Stimulated activated CD4-positive, alpha-beta T cell treated with anti-CD3 and anti-CD28 coated beads, TNF-alpha, amount 100 ng/mL, for 24 hours (primary cell): ENCODE measurements at places on chromosomes 4 and X.

GRCh38 chrX:6644411-6644810, 109.5 kb upstream of the VCX3A start:
- no peak for DNase-seq

- no peak for DNase-seq
These were observed 41.6 kb upstream of the HMX1 start for GRCh38 chr4:8913121-8913857.

GRCh38 chr4:16122784-16123183, 39.0 kb upstream of the PROM1 start:
- peak; percentile 3 for DNase-seq

DNA sequence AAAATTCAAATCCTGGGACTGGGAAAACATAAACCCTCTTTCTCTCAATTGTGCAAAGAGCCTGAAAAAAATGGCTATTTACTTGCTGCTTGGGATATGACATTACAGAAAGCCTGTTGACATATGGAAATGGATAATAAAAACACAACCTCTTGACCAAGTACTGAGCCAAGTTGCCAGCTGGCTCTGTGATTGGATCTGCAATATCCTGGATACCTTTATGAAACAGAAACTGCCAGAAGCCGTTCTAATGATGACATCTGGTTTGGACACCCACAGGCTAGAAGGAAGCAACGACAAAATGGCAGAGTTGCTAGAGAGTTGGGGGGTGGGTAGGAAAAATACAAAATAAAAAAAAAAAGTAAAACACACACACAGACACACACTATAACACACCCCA, 481.4 kb downstream of the FAT4 start:
- DNase-seq = no peak

- no peak for DNase-seq
These were observed 103.3 kb upstream of the RASGEF1B start for GRCh38 chr4:81574991-81575390.

GRCh38 chrX:1224954-1225353, 12.5 kb upstream of the CRLF2 start:
- DNase-seq = no peak

DNA sequence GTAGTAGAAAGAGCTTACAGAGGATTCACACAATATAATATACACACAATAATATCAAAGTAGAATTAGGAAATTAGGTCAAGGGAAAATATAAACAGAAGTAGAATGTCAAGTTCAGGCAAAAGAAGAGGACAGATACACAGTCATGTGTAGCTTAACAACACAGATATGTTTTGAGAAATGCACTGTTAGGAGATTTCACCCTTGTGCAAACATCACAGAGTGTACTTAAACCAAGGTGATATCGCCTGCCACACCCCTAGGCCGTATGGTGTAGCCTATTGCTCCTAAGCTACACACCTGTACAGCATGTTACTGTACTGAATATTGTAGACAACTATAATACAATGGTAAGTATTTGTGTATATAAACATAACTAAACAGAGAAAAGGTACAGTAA, 110.0 kb upstream of the EDNRA start:
- DNase-seq = no peak

- DNase-seq = no peak
These were observed 233.2 kb downstream of the EPHA5 start for GRCh38 chr4:65437102-65437501.

- no peak for DNase-seq
These were observed 315.7 kb downstream of the FBXW7 start for GRCh38 chr4:152220201-152220666.

- peak; percentile 51 for DNase-seq
These were observed at the start of gene GDI1 for GRCh38 chrX:154436983-154437752. TSS of gene GDI1 (plus strand) at chrX:154437154. CDS start at chrX:154437255, 101 bp downstream.

- no peak for DNase-seq
These were observed 12.0 kb downstream of the RPS6KA6 start for GRCh38 chrX:84175958-84176357.

GRCh38 chr4:164383358-164384220, 370.3 kb upstream of the SMIM31 start:
- DNase-seq = no peak

- no peak for DNase-seq
These were observed 310.0 kb downstream of the PDHA2 start for GRCh38 chr4:96149894-96150293.

DNA sequence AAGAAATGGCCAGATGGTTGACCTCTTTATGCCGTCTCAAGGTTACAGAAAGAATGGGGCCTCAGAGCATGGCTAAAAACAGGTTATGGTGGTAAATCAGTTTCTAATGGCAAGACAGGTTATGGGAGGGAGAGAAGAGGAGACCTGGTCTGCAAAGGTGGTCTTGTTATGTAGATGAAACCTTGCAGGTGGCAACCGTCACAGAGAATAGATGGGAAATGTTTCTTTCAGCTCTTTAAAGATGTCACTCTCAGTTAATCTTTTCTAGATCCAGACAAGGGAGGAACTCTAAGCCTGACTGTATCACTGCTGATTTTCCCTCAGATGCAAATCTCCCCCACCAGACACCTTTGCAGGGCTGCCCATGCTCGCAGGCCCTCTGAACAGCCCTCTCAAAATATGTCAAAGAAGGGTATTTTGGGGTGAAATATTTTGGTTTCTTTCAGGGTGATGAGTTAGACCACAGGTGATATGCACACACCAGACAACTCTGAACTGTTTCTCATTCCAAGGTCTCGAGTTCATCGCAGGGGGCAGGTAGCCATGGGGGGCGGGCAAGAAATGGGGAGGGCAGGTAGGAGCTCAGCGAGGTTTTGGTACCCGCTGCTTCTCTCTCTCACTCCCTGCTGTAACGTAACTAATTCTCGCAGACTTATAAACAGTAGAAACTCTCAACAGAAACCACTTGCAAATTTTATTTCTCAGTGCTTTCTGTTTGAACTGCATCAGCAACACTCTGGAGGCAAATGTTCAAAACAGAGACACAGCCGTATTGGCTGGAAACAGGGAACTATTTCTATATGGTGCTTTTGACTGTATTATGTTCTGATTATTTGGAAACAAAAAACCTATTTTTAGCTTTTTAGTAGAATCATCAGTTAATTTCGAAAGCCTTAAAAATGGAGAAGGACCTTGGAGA, 32.4 kb downstream of the CASP3 start:
- no peak for DNase-seq

DNA sequence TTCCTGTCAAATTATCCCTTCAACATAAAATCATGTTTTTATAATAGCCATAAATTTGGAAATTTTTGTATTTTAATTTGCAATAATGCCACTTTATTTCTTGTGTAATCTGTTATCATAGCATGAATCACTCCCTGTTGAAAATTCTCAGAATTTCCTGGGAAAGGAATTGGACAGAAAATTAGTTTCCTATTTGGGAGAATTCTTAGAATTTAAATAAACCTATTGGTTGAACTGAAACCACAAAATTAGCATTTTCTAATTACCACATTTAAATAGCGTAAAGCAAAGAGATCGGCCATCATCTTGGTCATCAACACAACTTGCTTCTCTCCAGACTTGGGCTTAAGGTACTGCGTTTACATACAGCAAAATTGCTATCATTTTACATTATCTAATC, at the start of gene CSN1S1:
TSS of gene CSN1S1 (plus strand) at position 301 of the 400 bp plus-strand sequence. CDS start 1,488 bp downstream, outside the sequence.
- DNase-seq = no peak

- DNase-seq = no peak
These were observed 752 bp downstream of the FRAS1 start for GRCh38 chr4:78057600-78058550.

DNA sequence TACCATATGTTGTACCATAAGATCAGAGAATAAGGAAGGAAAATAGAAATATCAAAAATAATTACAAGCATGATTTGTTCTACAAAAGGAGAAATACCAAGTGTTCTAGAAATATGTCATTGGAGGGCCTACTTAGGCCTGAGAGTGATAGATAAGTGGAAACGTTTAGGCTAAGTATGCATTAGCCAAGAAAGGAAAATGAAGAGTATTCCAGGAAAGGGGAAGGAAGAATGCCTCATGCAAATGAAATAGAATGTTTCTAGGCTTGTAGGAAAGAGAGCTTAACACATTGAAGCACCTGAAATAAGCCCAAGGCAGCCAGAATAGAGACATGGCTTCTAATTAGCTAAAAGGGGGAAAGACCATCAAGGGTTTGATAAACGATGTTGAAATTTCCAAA, 595.7 kb upstream of the ATOH1 start:
- no peak for DNase-seq

DNA sequence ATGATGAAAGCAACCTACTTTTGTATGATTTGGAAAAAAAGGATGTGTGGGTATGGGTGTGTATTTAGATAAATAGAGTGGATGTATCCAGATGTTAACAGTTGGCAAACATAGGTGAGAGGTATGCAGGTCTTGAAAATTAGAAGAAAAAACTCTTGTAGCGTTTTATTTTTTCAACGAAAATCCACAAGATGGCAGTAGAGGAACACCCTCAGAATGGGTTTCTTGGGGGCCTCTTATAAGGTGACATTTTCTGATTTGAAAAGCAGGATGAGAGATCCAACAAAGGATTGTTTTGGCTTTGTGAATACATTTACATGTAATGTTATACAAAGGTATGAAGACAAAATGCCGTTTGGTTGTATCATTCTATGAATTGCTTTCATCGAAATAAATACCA, 68.3 kb downstream of the FMR1NB start:
- no peak for DNase-seq

DNA sequence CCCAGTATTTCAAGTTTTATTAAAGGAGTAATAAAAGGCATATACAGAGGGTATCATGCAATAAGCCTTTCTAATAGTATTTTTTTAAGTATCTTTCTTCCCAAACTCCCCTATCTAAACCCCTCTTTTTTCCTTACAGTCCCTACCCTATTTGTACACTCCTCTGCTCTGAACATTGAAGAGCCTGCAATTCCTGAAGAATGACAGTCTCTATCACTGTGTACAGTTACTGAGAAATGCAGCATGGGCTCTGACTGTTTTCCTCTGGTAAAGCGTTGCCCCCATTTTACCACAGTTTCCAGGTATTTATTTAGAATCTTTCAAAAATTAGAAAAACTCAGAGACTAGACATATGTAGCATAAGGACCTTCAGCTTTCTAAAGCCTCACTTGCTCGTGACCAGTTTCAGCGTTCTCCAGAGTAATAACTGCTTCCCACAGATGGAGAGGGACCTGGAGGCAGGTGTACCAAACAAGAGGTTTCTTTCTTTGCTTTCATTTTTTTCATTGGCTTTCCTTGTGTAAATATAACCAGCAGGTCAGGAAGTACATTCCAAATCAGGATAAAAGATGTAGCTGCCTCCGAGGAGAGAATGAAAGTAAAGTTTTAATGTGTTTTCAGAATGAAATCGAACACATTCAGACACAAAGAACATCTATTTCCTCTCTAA, 230.8 kb downstream of the CFAP299 start:
- no peak for DNase-seq

GRCh38 chrX:123625952-123626351, 106.9 kb downstream of the THOC2 start:
- no peak for DNase-seq

GRCh38 chr4:158799013-158799770, 30.4 kb downstream of the FNIP2 start:
- no peak for DNase-seq

DNA sequence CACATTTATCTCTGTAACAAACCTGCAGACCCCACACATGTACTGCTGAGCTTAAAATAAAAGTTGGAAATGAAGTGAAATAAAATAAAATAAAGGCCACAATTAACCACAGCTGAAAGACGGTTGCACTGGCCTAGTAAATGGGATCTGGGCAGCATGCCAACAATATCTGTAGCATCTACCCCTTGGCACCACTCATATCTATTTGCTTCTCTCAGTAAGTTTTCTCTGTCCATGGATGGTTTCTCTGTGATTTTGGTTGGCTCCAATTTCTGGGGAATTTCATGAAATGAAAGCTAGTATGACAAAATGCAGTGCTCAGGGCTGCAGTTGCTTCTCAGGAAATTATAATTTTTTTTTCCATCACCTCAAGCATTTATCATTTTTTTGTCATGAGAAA, 172.0 kb upstream of the IL15 start:
- no peak for DNase-seq

GRCh38 chrX:38817004-38817703, 15.9 kb downstream of the MID1IP1 start:
- no peak for DNase-seq

DNA sequence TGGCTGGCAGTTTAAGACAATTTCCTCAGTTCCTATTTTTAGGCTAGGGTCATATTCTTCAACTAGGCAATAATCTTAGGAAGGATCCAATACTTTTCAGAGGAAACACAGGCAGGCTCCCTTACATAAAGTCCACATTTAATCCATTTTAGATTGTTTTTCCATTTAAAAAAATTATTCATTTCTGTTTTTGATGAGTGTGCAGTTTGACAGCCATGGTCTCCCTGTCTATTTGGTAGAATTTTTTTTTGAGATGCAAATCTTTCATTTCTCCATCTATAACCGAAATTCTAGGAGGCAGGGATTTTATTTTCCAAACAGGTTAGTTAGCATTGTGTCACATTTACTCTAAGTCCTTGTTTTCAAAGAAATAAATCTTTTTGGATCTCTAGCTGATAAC, 326.8 kb downstream of the PPP4R3C start:
- DNase-seq = no peak

DNA sequence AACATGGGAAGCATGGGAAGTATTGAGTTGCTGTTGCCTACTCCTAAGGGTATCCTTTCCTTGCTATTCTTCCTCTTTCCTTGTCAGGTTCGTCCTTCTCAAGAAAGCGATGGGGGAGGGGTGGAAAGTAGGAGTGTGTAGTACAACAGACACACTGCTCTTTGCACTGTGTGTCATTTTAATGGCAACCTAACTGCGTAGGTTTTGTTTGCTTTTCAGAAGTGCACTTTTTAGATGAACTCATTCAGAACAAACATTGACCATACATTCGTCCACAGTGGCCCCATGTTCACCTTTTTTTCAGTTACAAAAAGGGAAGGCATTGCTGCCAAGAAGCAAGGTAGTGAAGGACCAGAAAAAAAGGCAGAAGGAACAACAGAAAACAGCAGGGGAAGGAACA, 10.2 kb upstream of the YIPF6 start:
- DNase-seq = no peak
